ENCODE measurements at places on chromosomes 4 and X.

DNA sequence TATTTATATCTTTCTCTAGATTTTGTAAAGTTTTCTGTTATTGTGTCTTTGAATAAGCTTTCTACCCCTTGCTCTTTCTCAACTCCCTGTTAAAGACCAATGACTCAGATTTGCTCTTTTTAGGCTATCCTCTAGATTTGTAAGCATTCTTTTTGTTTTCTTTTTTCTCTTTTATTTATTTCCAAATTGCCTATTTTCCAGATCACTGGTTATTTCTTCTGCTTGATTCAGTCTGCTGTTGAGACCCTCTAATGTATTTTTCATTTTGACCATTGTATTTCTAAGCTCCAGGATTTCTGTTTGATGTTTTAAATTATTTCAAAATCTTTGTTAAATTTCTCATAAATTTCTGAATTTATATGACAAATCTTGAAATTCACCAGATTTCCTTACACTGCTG, 462.6 kb upstream of the GALNT7 start:
- no peak for DNase-seq

DNA sequence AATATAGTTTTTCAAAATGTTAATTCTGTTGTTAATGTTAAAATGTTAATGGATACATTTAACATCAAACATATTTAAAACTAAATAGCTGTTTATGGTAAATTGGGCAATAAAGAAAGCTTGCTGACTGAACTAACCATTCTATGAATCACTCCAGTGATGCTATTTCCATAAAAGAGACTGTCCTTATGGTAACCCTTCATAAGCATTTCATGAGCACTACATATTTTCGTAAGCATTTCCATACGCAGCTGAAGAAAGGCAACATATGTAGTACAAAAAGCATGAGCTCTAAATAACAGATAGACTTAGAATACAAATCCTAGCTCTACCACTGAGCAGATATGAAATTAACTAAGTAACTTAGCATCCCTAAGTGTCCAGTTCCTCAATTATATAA, 188.9 kb downstream of the COL25A1 start:
- no peak for DNase-seq

- no peak for DNase-seq
Observed at GRCh38 chrX:100680756-100681155, 36.8 kb downstream of the SRPX2 start.

- peak; percentile 88 for DNase-seq
Observed at GRCh38 chr4:42282081-42282901, 115.0 kb upstream of the SHISA3 start.

- DNase-seq, result no peak
Observed at GRCh38 chr4:107094332-107094731, 58.2 kb upstream of the DKK2 start.

GRCh38 chr4:139555705-139556070, 331 bp downstream of the SETD7 start:
- DNase-seq, result peak; percentile 56
